Cerebellar cortex (tissue), 1 donor: ENCODE measurements at places on chromosomes 2 and 18.

- DNase-seq, result no peak
These were observed 74.7 kb downstream of the TGIF1 start for GRCh38 chr18:3524706-3525105.

GRCh38 chr2:215427585-215427984 is 8.3 kb downstream of the FN1 start:
- DNase-seq, result no peak

DNA sequence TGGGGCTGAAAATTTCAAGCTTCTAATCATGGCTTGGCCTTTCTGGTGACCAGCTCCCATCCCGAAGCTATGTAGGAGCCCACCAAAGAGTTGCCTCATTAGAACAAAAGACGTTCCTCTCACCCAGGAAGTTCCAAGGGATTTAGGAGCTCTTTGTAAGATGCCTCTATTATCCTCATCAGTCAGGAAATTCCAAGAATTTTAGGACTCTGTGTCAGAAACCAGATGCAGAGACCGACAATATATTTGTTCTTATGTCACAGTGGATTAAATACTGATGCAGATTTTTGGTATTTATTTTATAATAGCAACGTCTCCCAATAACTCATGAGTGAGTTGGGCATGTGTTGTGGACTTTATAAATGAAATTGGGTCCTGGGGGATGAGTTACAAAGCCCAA is 91.8 kb upstream of the SKOR2 start:
- no peak for DNase-seq

- DNase-seq, result no peak
These were observed 4.7 kb downstream of the EPG5 start for GRCh38 chr18:45962461-45962860.

DNA sequence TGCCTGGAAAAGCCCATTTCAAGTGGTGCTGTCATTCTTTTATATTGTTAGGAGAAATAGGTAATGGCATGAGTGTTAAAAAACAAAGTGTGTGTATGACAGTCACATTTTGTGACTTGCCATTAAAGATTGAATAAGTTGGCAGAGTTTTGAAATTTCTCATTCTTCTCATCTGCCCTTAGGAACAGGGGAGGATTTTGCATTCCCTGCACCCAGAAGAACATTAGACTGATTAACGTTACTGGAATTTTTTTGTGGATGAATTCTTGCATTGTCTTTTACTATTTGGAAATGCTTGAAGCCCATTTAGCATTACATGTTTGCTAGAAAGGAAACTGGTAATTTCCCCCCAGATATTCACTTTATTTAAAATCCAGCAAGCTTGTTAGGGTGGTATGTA is 162.2 kb downstream of the BABAM2 start:
- no peak for DNase-seq

DNA sequence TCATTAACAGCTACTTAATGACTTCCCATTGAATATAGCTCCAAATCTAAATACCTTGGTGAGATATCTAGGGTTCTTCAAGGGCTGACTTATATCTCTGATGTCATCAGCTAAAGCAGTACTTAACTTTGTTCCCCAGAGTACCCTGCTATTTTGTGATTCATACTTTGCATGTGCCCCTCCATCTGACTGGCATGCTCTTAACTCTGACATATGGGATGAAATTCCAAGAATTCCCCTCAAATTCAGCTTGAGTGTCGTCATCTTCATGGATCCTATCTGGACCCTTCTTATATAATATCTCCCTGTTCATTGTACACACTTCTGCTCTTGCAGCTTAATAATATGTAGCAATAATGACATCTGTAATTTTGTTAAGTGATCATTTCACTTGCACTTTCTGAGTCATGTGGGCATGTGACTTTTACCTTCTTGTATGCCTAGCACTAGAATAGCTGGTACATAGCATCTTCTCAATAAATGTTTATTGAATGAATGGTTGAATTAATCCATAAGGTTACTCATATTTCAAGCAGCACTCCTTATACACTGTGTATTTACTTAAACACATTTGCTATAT is 172.9 kb downstream of the WDR7 start:
- DNase-seq, result no peak

- DNase-seq, result no peak
These were observed 57.9 kb downstream of the SNORC start for GRCh38 chr2:232927793-232928550.

DNA sequence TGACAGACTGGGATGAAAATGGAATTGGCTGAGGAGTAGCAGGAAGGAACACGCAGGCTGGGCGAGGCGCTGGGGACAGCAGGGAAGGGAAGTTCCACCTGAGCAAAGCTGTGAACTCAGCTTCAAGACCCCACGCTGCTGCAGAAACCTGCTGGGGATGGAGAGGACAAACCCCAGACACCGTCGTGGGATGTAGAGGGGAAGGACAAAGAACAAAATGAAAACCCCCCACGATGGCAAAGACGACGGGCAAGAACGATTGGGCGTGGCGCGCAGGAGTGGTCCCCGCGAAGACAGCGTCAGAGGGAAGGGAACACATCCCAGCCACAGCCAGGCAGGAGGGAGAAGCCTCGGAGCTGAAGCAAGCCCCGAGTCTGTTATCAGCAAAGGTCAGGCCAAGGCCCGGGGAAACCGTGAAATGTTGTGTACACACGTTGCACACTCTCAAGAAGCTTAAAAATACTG is 222.9 kb downstream of the NDUFA10 start:
- peak; percentile 19 for DNase-seq

- DNase-seq, result peak; percentile 83
These were observed 70.8 kb downstream of the RAPGEF4 start for GRCh38 chr2:172806493-172806892.

DNA sequence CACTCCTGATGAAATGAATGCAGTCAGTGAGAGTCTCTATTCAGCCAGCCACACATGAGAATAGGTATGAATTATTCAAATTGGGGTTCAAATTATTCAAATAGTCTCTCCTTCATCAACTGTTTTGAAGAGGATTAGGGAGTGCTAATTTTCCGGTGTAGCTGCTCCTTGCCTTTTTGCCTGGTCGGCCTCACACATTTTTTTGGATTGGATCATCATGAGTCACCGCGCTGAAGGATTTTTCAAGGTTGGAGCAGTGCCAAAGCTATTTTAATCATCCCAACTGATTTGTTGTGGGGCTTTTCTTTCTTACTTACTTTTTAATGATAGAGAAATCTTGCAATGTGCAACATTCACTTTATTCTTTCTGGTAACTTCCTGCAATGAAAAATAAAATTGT is 2.4 kb upstream of the DTNA start:
- peak; percentile 79 for DNase-seq

DNA sequence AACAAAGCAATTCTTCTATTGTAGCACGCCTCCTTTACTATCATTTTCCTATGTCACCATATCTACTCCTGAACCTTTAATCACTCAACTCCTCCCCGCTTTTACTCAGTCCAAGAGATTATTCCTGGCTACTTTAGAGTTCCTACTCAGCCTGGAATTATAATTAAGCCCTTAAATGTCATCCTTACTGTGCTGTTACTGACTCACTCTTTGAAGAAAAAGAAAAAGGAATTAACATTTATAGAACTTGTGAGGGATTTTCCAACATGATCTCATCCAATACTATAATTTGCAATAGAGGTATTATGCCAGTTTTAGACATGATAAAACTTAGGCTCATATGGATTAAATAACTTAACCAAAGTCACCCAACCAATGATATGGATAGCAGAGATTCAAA is 61.7 kb downstream of the CCDC88A start:
- DNase-seq, result no peak

- DNase-seq, result no peak
These were observed 20.1 kb downstream of the ST8SIA5 start for GRCh38 chr18:46736736-46737135.

DNA sequence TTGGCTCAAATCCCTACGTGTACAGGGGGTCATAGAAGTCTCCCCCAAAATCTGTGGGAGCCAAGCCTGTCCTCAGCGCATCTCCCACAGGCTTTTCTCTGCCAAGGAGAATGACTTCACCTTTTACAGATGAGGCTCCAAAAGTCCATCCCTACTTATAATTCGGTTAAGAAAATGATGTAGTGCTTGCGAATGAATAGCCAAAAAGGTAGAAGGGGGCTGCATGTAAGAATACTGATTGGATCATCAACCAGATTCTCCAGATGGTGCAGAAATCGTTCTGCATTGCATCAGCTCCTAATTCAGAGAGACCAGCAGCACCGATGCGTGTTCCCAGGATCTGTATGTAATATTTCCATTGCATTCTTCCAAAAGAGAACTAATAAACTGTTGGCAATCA is 91.9 kb downstream of the EPHA4 start:
- DNase-seq, result no peak

DNA sequence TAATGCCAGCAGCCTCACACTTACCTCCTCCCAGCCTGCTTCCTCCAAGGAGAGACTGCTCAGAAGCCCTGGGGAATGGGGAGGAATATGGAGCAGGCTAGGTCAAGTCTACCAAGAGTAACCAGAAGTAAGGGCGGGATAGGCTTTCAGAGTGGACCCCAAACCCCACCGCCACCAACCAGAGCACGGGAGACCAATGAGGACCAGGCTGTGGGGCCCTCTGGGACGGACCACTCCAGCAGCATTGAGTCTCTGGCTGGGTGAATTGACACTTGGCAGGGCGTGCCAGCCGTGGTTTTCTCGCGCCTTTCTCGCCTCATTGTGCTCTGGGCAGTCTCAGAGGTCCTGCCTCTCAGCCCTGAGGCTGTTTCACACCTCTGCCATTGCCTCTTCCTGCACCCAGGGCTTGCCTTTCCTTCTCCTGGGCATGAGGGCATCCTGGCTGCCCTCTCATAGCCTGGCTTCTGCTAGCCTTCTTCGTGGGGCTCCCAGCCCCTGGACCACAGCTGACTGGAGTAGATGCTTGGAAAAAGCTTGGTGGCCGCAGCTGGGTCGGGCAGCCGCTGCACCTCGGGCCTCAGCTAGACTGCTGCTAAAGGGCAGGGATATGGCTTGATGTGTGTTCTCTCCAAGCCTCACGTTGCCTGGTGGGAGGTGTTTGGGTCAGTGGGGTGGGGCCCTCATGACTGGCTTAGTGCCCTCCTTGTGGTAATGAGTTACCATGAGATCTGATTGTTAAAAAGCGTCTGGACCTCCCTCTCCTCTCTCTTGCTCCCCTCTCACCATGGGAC is 40.5 kb upstream of the HS6ST1 start:
- no peak for DNase-seq

DNA sequence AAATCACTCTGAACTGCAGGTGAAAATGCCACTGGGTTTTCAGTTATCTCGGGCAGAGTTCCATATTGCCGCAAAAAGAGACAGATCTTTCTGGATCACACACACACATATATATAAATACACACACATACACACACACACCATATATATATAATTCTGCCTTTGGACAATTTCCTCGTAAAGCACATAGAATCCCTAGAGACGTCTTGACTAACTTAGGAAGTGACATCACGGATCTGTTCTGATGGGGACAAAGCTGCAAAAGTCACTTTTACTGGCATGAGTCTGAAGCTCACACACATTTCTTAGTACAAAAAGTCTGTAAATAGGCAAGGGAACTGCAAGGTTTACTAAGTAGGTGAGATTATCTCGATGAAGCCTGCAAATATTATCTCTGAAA is 28.6 kb upstream of the MBOAT2 start:
- no peak for DNase-seq

DNA sequence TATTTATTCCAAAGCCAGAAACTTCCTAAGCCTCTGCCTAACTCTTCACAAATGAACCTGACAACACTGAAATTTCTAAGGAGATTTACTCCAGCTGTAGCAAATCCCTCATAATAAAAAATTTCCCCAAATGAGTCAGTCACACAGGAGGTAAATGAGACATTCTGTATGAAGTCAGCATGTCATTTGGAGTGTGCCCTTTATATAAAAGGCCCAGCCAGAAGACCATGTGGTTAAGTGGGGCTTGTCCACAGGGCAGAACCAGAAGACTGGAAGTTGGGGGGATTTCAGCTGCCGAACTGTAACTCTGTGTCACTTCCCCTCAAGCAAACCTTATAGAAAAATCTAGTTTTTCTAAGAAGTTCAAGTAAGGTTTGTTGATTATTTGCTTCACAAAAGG is 30.2 kb downstream of the NRP2 start:
- DNase-seq, result no peak

GRCh38 chr2:97267411-97268074 is 154.6 kb downstream of the ANKRD36 start:
- peak; percentile 1 for DNase-seq

- no peak for DNase-seq
These were observed 151.4 kb downstream of the ETAA1 start for GRCh38 chr2:67548317-67549201.

DNA sequence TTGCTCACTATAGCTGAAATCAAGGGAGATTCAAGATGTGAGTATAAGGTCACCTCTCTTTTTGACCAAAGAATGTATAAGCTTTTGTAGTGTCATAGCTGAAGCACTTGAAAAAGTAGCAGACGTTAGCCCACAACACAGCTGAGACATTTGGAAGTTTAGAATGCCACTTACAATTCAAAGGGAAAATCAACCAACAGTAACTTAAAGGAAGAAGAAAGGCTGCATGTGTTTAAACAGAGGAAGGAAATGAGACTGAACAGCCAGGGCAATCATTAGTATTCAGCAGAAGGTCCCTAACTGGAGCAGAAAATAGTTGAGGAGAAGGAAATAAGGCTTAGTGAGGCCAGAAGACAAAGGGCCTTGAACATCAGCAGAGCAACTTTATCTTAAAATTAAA is 23.5 kb upstream of the SCG2 start:
- no peak for DNase-seq

- DNase-seq, result no peak
These were observed 34.2 kb upstream of the PRLH start for GRCh38 chr2:237532160-237532559.

- no peak for DNase-seq
These were observed 138.5 kb downstream of the DYM start for GRCh38 chr18:49321797-49322461.

DNA sequence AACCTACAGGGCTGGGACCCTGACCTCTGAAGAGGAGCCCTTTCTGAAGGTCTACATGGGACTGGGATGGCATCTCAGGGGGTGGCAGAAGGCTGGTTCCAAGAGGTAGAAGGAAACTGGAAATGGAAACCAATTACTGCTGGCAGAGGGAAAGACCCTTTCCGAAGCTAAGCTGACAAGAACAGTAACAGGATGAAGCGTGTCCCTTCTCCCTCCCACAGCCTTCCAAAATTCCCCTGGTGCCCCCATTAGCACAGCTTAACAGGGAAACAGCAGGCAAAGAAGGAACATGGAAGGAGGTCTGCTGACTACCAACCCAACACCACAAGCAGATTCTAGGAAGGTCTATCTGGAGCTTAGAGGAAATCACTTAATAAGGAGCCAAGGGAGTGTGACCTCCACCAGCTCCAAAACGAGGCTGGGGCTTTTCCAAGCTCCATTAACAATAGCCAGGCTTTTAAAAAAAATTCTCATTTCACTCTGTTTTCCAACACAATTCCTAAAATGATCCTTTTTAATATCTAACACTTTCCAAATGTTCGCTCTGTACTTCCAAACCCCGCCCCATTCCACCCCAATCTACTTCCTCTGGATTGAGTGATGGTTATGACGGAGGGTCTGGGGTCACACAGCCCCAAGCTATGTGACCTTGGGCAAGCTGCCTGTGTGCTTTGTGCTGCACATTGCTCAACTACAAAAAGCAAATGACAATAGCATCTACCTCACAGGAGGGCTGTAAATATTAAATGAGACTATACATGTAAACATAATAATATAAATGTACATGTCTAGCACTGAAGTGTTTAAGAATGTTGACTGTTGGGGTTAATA is 55.2 kb downstream of the STK39 start:
- no peak for DNase-seq
